ENCODE measurements at places on chromosomes 5 and 9. TPM values are rescaled to one million over a fixed set of nuclear protein-coding genes. Genes with fewer than 3 reads are reported as not detected.

- no peak for DNase-seq
Observed at GRCh38 chr5:31664566-31664965, 25.6 kb downstream of the PDZD2 start.

The QRFP gene
- polyA plus RNA-seq: not detected

- DNase-seq: no peak
Observed at GRCh38 chr5:95178046-95178651, 106.7 kb downstream of the MCTP1 start.

DNA sequence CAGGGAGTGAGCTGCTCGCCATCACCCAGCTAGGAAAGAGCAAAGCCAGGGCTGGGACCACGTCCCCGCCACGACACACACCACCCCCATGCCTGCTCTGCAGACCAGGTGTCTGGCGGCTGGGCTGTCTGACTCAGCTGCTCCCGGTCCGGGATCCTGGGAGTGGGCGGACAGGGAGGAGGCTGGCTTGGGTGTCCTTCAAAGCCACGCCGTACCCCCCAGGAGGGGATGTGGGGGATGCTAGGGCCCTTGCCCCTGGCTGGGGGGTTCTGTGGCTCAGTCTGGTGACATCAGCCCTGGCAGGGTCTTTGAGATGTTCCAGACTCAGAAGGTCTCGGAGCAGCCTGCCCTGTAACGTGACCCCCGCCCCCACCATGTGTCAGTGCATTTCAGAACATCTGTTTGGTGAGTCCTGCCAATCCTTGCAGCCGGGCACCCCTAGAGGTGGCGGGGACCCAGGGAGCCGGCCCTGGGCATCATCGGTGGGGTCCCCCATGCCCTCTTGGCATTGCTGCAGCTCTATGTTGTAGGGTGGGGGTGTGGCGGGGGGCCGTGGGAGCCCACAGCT is 62.3 kb downstream of the HMCN2 start:
- no peak for DNase-seq

The PITX1 gene
- polyA plus RNA-seq: 14.3 TPM

All from BJ (cell line).